ENCODE measurements at places on chromosomes 3 and 15.

DNA sequence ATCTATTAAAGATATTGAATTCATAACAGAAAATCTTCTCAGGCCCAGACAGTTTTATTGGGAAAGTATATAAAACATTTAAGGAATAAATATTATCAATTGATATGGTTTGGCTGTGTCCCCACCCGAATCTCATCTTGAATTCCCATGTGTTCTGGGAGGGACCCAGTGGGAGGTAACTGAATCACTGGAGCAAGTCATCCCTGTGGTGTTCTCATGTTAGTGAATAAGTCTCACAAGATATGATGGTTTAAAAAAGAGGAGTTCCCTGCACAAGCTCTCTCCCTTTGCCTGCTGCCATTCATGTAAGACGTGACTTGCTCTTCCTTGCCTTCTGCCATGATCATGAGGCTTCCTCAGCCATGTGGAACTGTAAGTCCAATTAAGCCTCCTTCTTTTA is 160.5 kb downstream of the ANO10 start:
- no peak for DNase-seq

DNA sequence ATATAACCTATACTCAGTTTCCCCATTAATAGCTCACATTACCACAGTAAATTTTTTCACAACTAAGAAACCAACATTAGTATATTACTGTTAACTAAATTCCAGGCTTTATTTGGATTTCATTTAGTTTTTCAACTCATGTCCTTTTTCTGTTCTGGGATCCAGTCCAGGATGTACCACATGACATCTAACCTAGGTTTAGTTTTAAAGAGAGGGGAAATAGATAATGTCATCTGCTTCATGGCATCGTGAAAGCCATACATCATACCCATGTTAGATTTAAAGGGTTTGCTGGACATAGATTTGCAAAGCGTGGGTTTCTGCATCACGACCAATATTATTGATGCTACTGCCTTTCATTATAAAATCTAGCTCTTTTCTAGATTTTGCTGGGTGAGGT is 33.2 kb upstream of the RPP14 start:
- no peak for DNase-seq

DNA sequence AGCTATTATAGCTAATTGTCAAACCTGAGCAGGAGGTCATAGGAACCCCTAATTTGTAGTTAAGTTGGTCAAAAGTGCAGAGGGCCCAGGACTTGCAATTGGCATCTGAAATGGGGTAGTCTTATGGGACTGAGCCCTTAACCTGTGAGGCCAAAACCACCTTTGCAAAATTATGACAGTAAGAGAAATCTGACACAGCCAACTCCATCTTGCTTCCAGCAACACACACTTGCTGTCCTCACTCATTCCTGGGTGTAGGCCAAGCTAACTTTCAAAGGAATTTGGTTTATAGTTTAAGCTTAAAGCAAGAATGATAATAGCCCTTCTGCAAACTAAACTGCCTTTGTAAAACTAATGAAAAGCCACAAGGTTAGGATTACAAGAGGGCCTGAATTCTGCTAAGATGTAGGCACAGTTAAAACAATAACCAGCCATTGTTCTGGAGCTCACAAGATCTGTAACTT is 57.6 kb upstream of the FRMD4B start:
- no peak for DNase-seq

DNA sequence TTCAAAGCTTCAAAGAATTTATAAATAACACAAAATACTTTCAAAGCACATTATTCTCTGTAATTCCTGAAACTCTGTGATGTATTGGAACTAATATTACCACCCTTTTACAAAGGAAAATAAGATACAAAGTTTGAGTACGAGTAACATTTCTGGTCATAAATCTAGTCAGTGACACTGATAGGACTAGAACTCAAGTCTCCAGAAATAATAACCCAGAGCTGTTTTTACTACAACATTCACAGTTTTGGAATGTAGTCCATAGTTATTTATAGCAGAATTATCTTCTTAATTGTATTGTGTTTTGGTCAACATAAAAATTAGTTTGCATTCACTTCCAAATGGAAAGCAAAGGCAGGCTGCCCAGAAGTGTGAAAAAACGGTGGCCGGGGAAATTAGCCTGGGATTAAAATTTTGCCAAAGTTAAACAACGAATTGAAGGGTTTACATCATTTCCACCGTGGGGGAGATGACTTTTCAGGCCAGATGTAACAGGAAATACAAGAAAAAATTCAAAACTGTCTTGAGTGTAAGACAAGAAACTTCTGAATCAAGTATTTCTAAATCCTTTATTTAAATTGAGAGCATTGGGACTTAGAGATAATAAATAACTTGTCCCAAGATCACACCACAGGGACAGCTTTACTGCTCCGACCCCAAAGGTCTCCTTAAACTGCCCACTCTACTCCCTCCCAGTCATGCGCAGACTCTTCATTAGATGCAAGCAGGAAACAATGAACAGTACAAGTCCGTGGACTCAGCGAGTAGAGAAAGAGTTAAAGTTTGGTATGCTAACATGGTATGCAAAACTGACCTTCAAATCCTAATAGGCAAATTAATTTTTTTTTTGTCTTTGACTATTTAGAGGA is 74.3 kb upstream of the VGLL4 start:
- DNase-seq = no peak

DNA sequence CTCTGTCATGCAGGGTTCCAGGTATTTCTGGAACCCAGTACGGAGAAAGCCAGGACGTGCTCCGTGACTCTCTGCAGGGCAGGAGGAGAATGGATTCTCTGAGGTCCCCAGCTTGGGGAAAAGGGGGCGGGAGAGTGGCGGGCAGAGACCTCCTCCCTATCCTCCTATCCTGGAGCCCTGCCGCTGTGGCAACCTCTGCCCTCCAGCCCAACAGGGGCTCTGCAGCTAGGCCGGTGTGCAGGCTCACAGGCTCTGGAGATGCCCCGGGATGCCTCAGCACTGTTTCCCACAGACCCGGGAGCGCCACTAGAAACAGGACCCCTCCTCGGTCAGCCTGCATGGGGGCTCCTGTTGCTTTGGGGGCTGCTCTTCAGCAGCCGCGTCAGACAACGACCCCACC is 43.1 kb downstream of the NUP210 start:
- no peak for DNase-seq

DNA sequence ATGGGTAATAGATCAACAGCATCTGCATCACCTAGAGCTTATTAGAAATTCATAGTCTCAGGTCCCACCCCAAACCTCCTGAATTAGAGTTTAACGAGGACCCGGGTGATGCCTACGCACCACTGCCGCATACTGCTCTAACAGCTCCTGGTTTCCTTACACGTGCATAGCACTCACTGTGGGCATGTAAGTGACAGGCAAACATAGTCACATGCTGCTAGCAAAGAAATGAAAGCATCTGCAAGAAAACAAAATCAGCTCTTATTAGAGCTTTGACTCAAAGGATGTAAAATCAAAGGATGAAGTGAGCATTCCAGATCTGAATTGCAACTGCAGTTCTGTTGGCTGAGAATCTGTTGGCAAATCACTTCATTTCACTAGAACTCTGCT is 19.1 kb upstream of the RIOX2 start:
- DNase-seq = no peak

GRCh38 chr3:60514085-60514649 is 737.1 kb downstream of the FHIT start:
- no peak for DNase-seq

- no peak for DNase-seq
Measured at GRCh38 chr3:13788522-13789424, 91.1 kb downstream of the WNT7A start.

DNA sequence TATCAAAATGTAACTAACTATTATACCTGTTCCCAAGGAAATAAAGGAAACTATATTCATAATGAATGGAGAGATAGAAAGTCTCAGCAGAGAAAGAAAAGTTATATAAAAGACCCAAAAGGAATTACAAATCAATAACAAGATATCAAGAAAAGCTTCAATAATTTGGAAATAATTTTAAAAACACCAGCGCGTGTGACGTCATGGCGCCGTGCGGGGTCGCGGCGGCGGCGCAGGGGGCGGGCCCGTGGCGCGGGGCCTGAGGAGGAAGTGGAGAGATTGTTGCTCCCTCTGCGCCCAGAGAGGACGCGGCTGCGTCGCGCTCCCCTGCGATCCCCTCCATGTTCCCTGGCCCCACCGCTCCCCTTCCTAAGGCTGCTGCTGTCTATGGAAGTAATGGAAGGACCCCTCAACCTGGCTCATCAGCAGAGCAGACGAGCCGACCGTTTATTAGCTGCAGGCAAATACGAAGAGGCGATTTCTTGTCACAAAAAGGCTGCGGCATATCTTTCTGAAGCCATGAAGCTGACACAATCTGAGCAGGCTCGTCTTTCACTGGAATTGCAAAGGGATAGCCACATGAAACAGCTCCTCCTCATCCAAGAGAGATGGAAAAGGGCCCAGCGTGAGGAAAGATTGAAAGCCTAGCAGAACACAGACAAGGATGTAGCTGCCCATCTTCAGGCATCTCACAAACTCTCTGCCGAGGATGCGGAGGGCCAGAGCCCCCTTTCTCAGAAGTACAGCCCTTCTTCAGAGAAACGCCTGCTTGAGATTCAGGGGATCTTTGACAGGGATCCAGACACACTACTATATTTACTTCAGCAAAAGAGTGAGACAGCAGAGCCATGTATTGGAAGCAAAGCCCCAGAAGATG is 4.1 kb downstream of the XCR1 start:
- no peak for DNase-seq

DNA sequence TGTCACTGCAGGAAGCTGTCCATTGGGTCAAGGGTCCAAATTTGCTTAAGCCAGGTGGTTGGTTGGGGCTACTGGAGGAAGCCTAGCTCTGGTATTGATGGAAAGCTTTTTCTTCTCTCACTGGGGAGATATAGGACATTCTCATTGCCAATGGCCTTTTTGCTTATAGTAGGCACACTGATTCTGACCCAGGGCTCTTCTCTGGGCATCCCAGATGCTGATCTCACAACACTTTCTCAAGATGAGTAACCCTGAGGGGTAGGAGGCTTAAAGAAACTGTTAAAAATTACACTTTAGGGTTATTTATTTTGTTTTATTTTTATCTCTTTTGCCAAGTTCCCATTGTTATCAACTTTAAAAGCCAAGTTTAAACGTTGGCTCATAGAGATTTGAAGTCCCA is 337.8 kb downstream of the LRRC3B start:
- no peak for DNase-seq

- DNase-seq = no peak
Measured at GRCh38 chr3:162742159-162742717, 1245.6 kb downstream of the OTOL1 start.

- DNase-seq = no peak
Measured at GRCh38 chr15:66770518-66771350, 68.7 kb downstream of the SMAD6 start.

GRCh38 chr3:163056874-163057497 is 1560.4 kb downstream of the OTOL1 start:
- DNase-seq = no peak

DNA sequence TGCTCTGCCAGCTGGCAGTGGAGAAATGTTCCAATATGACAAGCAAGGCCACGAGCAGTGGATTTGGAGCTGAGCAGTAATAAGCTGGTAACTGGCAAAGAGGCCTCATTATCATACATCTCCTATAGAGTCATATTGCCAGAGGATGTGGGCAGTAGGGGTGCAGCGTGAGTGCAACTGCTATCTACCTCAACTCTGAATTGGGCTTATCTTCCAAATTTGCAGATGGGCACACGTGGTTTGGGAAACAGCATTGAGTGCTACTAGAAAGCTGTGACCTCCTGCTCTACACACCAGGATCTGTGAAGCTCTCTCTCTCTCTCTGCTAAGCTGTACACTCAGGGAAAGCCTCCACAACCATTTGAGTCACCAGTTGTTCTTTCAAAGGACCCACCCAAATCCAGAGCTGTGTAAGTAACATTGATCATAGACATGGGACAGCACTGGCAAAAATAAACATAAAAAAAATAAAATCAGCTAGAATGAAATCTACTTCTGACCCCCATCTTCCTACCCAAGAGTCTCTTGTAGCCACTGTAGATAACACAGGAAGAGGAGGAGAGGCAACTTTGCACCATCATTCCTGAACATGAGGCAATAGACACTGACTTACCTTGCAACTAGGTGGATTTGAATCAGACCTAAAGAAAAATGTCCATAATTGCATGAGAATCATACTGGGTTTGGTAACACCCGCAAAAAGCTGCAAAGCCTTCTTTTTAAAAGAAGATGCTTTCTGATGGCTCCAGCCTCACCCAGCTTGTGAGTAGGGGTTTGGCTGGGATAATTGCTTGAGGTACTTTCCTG is 82.9 kb upstream of the THBS1 start:
- DNase-seq = no peak

DNA sequence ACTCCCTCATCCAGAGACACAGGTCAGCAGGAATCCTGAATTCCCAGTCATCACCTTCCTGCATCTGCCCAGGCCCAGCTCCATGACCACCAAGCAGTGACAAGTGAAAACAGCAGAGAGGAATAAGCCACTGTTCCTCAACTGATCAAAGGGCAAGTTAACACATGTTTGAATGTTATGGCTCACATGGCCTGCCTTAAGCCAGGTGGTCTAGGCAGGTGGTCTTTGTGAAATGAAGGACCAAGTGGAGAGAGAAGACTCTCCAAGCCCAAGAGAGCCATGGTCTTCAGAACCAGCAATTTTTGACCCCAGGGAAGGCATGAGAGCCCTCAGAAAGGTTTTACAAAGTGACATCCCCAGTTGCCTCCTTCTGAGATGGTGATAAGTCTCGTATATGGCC is 161.8 kb downstream of the EPHB1 start:
- DNase-seq = no peak

DNA sequence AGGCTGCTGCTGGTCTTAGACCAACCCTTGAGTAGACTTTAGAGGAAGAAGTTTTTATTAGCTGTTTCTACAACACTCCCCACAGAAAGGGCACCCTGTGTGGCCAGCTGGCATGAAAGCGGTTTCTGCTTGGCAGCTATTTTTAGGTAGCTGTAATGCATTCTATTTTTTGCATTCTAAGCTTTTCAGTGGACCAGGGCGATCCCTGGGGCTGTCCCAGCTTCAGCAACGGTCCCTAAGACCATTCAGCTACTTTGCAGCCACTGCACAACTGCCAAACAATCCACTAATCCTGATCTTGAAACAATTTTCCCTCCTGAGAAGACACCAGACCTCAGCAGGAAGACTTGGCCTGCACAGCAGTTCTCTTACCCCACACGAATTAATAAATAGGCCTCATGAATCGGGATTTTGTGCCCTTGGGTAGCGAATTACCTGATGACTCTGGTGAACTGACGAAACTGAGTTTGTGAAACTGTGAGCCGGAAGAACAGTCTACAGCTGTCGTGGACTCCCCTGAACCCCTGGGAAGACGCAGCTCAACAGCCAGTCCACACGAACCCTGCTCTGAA is 14.6 kb upstream of the TFRC start:
- no peak for DNase-seq

DNA sequence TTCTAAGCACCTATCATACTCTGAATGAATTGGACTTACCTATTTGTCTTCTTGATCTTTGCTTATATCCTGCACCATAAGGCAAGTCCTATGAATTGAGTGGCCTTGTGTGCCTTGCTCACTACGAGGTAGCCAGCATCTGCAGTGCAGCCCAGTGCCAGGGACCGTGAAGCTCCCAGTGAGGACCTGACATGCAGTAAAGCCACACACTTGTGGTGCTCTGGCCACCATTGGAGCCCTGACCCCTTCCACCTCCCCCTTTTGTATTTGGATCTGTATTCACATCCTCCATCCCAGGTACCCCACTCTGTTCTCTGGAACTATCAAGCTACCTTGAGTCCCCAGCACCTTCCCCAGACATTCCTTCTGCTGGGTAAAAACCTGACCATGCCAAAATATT is 52.1 kb downstream of the BSN start:
- DNase-seq = peak; percentile 9

- DNase-seq = peak; percentile 16
Measured at GRCh38 chr3:97822359-97822775, 556 bp downstream of the CRYBG3 start.

GRCh38 chr3:69328103-69328962 is 57.6 kb downstream of the FRMD4B start:
- DNase-seq = no peak

All from T-helper 1 cell (primary cell).